ENCODE measurements at places on chromosomes 7 and 10.
A peak's percentile ranks its signal among the peaks of the same experiment; 100 is the strongest.

DNA sequence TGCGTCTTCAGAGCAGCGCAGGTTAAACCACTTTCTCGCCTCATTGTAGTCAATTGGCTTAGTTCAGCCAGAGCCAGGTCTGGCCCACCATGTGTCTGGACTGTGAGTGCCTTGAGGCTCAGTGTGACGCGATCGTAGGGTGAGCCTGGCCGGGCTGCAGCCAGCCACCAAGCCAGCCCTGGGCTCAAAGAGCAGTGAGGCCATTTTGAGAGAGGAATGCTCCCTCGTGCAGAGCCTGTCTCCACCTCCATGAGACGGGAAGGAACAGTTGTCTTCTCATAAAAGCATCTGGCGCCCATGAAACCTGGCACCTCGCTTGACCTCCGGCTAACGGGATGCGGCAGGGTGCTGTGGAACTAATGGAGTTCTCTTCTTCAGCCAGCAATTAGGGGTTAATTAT is 34.5 kb downstream of the LHPP start:
- no peak overlapping the region for H3K27ac ChIP-seq
- H3K27me3 ChIP-seq: no peaks in the 10 kb centered on the region
- DNase-seq: no peak
- H3K36me3 ChIP-seq: no peaks in the 10 kb centered on the region

DNA sequence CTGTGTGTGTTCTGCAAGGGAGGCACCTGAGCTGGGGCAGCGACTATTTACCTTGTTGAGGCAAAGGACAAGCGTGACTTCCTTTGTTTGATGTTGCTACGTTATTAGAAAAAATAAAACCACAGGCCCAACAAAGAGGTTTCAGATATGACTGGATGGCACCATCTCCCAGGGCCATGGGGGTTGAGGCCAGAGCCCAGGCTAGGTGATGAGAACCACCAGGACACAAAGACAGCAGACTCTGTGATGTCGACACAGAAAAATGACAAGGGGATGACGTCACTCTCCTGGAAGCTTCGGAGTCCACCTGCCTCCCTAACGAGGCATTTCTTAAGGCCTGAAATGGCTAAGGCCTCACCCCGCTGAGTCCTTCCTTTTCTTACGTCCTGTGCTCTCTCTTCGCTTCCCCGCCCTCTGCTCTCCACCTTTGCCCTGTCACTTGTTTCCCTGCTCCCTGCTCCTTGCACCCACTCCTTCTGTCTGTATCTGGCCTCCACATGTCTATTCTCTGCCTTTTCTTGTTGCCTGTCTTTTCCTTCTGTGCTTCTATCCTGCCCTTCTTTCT is 83.0 kb upstream of the ADRB1 start:
- H3K27me3 ChIP-seq: no peaks in the 10 kb centered on the region
- H3K27ac ChIP-seq: no peak overlapping the region
- H3K4me1 ChIP-seq: no peaks in the 10 kb centered on the region

DNA sequence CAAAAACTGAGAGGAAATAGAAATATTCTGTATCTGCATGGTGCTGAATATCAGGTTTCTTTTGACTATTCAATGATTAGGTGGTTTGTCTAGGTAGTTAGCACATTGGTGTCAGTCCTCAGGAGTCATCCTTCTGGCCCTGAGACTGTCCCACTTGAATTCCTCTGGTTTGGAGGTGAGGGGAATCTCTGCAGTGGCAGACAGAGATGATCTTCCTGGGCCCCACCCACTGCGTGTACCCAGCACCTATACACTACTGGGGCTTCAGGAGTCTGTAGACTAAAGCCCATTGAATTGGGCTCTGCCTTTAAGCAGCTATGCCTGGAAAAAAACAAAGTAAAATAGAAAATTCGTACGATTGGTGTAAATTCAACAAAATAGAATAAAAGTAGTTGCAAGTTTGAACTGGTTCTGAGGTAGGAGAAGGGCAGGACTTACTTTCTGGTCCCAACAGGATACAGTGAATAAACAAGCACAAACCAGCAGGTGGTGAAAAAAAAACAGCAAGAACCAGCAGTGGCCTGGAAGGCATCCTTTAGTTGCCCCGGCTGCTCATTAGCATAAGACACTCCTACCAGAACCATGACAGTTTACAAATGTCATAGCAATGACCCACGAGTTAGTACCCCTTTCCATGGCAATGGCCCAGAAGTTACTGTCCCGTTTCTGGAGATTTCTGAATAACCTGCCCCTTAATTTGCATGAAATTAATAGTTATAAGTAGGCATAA is 1.7 kb downstream of the LIPM start:
- no peaks in the 10 kb centered on the region for H3K27me3 ChIP-seq
- H3K4me3 ChIP-seq: no peak overlapping the region
- no peaks in the 10 kb centered on the region for H3K36me3 ChIP-seq
- H3K27ac ChIP-seq: no peak overlapping the region
- DNase-seq: no peak
- H3K4me1 ChIP-seq: no peaks in the 10 kb centered on the region

DNA sequence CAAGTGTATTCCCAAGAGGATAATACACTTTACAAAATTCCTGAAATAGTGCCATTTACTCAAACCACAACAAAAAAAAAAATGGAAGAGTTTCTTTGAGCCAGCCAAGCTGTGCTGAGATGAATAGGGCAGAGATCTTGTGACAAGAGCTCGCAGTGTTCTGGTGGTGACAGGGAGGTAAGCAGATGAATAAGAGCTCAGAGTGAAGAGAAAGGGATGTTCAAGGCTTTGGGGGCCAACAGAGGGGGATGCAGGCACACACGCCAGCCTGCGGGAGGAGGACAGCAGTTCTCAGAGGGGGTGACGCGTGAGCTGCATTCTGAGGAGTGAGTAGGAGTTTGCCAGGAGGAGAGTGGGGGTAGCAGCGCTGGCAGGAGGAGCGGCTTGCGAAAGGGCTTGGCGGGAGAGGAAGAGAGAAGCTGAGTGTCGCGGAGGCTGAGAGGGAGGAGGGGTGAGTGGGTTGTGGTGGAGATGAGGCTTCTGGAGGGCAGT is 194.4 kb upstream of the IMMP2L start:
- H3K27ac ChIP-seq: peak overlapping the region; percentile 81
- peak; percentile 44 for DNase-seq
- no peaks in the 10 kb centered on the region for H3K27me3 ChIP-seq
- peak overlapping the region; percentile 56 for H3K4me3 ChIP-seq
- no peaks in the 10 kb centered on the region for H3K4me1 ChIP-seq
